ENCODE measurements at places on chromosomes 11 and 22.
A peak's percentile ranks its signal among the peaks of the same experiment; 100 is the strongest.

DNA sequence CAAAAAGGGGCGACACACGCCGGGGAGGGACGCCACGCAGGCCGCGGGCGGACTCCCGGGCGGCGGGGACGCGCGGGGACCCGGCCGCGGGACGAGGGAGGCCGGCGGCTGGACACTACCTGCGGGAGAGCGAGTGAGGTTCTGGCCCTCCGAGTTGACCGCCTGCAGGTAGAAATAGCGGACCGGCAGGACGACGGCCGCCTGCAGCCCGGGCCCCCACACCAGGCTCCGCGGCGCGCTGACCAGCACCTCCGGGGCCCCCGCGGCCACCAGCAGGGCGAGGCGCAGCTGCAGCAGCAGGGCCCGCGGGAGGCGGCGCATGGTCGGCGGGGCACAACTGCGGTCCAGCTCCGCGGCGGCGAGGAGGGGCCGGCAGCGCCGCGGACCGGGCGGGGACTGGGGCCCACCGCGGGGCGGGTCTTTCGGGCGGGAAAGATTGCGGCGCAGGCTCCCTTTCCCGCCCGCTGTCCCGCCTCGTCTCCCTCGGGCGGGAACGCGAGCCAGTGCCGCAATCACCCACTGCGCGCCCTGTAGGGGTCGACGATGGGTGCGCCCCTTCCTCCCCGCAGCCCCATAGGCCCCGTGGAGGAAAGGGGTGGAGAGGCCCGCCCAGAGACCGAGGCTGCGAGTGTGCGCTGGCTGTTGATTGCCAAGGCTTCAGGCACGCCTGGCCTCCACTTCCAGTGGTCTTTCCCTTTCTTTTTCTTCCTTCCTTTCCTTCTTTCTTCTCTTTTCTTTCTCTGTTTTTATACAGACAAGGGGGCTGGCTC is at the start of gene POGLUT3:
Gene POGLUT3 (minus strand): TSS at position 339 of the 770 bp plus-strand sequence. CDS start 18 bp downstream, at position 321.
- no peak for DNase-seq

- no peak for DNase-seq
These were observed 44.4 kb downstream of the APOL3 start for GRCh38 chr22:36116127-36116526.

DNA sequence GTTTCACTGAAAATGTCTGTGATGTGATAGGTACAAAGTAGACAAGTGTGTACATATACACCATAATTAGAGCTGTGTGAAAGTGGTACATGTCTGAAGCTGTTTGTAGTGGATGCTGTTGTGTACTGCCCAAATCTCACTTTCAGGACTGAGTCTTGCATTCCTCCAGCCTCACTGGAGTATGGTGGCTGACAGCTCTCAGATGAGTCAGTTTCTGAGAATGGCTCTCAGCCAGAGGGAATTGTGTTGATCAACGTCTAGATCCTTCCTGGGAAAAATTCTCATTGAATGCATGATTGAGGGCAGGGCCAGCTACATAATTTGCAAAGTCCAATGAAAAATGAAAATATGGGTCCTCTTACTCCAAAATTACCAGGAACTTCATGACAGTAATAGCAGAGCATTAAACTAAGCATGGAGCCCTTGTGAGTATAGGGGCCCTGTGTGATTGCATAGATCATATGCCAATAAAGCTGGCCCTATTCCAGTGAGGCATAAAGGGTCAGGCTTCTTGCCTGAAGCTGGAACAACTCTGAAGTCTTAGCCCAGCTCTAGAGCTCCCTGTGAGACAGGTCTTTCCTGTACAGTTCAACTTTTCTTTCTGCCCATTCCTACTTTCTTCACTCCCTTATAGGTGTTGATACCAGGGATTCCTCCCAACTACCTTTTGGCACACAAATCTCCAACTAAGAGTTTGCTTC is 10.8 kb upstream of the CYP2R1 start:
- DNase-seq: no peak

- DNase-seq: no peak
These were observed 504.2 kb upstream of the ARHGAP42 start for GRCh38 chr11:100182927-100183326.

DNA sequence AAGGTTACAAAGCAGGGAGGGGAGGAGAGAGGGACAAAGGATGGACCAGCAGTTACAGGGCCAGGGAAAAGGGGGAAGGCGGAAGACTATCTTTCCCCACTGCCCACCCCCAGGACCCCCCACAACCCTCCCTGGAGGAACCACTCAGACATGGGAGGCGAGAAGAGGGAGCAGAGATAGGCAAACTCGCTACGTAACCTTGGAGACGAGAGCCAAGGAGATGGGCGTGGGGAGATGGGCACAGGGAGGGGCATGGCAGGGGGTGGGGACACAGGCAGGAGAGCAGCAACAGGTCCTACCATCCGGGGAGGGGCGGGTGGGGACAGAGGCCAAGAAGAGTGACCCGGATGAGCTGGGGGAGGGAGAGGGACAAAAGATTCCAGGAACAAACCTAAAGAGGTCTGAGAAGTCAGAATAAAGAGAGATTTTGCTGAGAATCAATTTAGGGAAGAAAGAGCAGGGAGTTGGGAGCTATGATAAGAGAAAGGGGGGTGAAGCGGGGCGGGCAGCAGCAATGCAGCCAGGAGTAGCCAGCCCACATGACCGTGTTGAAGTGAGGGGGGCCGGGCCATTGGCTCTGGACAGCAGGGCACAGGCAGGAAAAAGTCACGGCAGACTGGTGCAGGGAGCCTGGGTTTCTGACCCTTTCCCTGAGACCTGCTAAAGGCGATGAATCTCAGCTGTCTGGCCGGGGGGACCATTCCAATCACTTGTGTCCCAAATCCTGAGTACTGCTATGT is 128.4 kb downstream of the BUD13 start:
- no peak for DNase-seq

GRCh38 chr11:23311986-23312940 is 452.0 kb upstream of the CCDC179 start:
- DNase-seq: peak; percentile 1

DNA sequence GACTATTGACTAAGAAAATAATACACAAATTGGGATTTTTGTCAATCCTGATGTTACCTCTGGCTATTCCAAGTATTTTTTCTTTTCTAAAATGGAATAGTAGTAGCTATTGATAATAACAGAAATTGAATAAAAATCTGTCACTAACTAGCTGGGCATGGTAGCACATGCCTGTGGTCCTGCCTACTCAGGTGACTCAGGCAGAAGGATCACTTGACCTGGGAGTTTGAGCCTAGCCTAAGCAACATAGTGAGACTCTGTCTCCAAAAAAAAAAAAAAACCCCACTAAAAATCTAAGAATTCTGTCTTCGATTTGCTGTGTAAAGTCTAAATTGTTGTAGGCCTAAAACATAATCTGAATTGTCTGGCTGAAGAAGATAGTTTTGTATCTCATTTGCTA is 42.2 kb downstream of the FAM118A start:
- no peak for DNase-seq

GRCh38 chr11:122145715-122146274 is 29.8 kb upstream of the BLID start:
- DNase-seq: no peak

- no peak for DNase-seq
These were observed 762.2 kb downstream of the ETS1 start for GRCh38 chr11:127825183-127825582.

- DNase-seq: no peak
These were observed 69.4 kb downstream of the FLI1 start for GRCh38 chr11:128763224-128763623.

- DNase-seq: no peak
These were observed 296.1 kb downstream of the RAB38 start for GRCh38 chr11:87879118-87879517.

- DNase-seq: no peak
These were observed 108.8 kb downstream of the NAV2 start for GRCh38 chr11:19821412-19821875.

GRCh38 chr22:29093501-29094300 is 20.9 kb downstream of the KREMEN1 start:
- no peak for DNase-seq

GRCh38 chr11:66069715-66070603 is at the start of gene PACS1:
PACS1 (plus strand) TSS chr11:66070272; CDS start chr11:66070487, 215 bp downstream.
- DNase-seq: no peak

GRCh38 chr22:46750863-46751443 is 11.5 kb upstream of the TBC1D22A start:
- no peak for DNase-seq

DNA sequence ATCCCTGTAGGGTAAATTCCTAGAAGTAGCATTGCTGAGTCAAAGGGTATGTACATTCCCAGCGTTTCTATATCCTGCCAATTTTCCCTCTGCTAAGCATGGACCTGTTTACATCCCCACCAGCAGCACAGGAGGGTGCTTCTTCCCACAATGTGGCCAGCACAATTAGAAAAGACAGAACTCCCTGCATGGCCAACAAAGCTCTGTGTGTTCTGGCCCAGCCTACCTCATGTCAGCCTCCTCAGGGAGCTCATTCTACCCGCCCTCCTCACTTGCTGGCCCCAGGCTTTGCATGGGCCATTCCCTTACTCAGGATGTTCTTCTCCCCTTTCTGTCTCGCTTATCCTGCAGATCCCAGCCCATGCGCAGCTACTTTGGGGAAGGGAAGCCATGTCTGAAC is 186.1 kb downstream of the DSCAML1 start:
- DNase-seq: no peak

DNA sequence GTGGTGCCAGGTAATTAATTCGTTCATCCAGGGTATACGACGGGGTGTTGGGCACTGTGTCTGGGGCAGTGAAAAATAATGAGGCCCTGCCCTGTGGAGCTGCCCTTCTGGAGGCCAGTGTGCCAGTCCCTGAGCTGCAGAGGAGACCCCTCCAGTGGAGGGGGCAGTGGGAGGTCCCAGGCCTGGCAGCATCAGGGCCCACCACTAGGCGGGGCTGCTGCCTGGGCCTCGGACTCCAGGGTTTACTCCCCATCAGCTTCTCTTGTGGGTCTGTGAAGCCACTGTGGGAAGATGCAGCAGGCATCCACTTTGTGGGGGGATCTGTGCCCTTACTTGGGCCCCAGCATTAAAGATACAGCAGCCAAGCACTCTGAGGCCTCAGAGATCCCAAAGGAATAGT is 17.4 kb upstream of the TMPRSS6 start:
- no peak for DNase-seq

GRCh38 chr22:42800451-42801251 is 56.4 kb downstream of the ARFGAP3 start:
- DNase-seq: no peak

GRCh38 chr11:17286332-17286731 is 9.8 kb downstream of the NUCB2 start:
- no peak for DNase-seq

GRCh38 chr11:9015677-9016076 is 11.9 kb upstream of the NRIP3 start:
- peak; percentile 72 for DNase-seq

- no peak for DNase-seq
These were observed 1.9 kb downstream of the CST6 start for GRCh38 chr11:66013762-66014100.

DNA sequence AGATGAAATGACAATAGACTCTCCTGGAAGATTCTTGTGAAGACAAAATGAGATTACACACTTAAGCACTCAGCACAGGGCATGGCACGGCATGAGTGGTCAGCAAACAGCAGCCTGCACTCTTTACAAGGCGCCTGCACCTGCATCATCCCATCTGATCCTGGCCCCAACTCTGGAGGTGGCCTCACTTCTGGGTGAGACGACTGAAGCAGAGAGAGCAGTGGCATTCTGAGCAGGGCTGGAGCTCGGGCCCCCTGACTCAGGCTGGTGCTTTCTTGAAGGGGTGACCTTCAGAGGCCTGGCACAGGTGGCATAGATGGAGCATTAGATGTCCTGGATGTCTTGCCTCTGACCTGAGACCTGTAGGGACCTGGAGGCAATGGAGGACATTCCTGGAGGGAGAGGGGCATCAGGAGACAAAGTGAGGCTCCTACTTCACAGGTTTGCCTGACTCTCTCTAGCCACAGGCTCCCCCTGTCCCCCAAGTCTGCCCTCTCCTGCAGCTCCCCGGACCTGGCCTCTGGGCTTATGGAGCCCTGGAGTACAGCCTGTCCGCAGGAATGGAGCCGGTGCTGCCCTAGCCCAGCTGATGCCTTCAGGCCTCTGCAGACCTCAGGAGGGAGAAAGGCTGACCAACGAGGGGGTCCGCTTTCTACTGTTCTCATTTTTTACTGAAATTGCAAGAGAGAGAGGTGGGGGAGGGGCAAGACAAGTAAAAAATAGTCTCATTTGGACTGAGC is 65.5 kb upstream of the THY1 start:
- DNase-seq: no peak

DNA sequence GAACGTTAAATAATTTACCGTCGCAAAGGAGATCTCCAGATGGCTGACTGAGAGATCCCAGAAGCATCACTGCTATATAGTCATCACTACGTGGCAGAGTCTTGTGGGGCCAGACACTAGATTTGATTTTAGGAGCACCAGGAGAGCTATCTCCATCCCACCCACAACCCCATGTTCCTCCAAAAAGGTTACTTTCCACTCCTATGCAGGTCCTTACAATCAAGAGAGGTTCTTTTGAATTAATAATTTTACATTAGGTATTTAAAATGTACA is 19.4 kb downstream of the GUCY1A2 start:
- no peak for DNase-seq

DNA sequence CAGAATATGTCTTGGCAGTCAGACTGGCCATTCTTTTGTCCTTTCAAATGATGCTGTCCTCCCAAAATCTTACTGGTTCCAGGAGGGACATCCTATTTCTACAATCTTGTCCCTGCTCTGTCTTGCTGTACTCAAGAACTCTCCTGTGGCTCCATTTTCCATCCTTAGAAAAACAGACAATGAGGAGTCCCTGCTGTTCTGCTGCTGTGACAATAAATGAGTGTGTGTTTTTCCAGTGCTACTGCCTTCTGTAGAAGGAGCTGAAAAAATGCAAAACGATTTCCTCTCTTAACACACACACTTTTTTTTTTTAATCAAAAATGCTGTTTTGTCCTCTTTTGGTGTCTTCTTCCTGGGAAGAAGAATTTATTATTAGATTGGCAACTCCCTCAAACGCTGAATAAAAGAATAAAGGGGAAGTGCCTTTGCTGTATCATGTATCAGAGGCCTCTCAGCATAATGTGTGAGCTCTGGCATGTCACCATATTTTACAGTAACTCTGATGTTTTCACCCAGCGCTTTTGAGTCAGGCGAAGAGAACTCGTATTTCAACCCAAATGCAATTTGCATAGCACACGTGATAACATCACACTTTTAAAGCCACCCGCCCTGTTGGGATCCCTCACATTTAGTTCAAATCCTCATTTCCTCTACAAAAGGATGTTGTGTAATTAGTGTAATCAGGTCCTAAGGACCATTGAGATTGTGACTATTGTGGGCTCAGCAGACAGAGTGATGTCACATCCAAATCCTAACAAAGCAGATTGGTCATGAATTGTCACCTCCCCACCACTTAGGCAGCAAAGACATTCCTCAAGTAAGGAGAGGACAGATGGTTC is 496.0 kb upstream of the LARGE1 start:
- no peak for DNase-seq

All from iPS DF 6.9 (cell line).